ENCODE measurements at places on chromosomes 6 and 20.

GRCh38 chr6:40163924-40164323 is 229.7 kb upstream of the MOCS1 start:
- DNase-seq, result no peak

- DNase-seq, result peak; percentile 3
Measured at GRCh38 chr6:107275330-107275865, 160.1 kb upstream of the BEND3 start.

GRCh38 chr6:105695461-105695860 is 292.6 kb upstream of the PREP start:
- no peak for DNase-seq

DNA sequence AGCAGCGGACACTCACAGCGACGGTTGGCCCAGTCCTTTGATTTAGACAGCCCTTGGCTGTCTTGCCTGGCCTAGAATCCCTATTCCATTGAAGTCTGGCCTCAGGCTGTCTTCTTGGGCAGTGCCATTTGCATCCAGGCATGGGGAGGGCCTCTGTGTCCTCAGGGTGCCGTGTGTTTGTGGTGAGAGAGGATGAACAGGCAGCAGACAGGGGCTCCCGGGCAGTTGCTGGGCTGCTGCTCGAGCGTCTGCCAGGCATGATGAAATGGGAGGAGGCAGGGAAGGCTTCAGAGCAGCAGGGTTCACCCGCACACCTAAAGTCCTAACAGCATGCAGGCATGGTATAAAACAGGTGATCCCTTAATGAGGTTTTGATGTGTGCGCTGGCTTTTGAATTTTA is 126.9 kb downstream of the SOBP start:
- DNase-seq, result no peak

DNA sequence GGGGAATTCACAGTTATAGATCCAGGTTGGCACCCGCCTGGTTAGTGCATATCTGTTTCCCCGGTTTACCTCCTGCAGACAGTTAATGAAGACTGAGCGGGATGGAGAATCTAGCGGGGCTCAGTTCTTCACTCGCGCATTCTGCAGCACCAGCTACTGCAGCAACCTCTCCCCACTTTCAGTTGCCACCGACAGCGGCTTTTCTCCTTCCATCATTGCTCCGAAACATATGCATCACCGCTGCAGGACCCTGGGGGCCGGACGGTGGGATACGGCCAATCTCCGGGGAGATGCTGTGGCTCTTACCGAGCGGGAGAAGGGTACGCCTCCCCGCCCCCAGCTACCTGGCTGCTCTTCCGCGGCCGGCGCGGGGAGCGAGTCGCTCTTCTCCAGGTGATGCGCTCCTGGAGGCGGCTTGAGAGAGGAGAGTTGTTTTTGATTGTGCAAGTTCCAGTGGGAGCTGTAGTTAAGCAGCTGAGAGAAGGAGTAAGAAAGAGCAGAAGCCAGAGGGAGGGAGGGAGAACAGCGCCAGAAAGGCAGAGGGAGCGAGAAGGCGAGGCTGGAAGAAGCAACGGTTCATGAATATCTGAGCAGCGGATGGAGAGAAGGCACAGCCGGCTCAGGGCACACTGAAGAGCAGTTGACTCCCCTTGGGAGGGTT is at the start of gene SGK1:
Gene SGK1, minus strand, starts transcription at position 642 of the 661 bp plus-strand sequence. CDS start 652 bp downstream, outside the sequence.
- DNase-seq, result peak; percentile 48

GRCh38 chr6:105753620-105754211 is 332.4 kb upstream of the PRDM1 start:
- DNase-seq, result peak; percentile 74

DNA sequence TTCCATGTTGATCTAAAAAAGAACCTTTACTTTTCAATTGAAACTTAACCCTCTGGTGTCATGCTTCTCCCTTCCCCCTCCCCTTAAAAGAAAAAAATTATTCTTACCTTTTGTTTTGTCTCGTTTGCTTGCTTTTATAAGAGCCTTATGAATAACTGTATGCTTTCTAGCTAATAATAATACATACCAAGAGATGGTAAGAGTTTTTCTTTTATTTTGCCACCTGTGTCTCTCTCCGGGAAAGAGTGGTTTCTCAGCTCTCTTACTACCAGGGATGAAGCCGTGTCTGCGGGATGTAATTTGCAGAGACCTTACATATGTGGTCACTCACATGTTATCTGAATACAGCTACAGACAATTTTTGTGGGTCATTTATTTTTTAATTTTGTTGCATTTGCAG is 7.7 kb downstream of the STX16 start:
- no peak for DNase-seq

- DNase-seq, result no peak
Measured at GRCh38 chr20:2212456-2213015, 83.3 kb upstream of the TGM3 start.

DNA sequence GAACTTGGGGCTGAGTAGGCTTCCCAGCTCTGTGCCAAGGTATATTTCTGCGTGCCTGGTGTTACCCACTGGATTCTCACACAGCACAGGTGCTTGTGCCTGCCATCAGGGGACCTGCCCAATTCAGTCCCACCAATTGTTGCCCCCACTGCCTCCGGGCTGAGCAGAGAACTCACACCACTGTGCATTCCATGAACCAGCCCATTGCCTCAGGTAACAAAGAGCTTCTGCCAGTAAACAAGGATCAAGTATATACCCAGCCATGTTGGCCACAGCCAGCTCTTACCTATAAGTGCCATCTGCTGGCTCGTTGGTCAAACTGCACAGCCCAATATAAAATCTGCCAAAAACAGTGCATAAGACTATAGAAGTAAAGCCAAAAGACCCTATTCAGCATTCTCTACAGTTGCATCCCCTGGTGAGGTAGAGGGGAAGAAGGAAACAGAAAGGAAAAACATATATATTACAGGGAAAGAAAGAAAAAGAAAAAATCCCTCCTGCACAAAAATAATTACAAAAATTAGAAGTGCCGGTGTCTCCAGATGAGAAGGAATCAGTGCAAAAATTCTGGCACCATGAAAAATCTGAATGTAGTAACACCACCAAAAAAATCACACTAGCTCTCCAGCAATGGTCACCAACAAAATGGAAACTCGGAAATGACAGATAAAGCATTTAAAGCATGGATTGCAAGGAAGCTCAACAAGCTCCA is 241.4 kb downstream of the IBTK start:
- peak; percentile 60 for DNase-seq

DNA sequence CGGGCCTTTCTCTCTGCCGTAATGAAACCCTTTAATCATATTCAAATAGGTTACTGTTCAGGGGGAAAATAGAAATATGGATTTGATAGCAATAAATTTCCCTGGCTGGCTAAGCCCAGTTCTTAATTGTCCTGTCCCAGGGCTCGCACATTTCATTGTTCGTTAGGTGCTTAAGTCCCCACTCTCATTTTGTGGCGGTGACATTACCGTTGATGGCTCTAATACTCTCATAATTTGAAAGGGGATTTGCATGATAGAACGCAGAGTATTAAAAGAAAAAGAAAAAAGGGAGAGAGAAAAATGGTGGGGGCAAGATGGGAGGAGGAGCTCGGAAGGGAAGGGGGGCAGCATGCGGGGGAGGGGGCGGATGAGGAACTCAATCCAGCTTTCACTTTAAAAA is 79.1 kb upstream of the FOXP4 start:
- DNase-seq, result no peak

- no peak for DNase-seq
Measured at GRCh38 chr20:21391972-21392352, 5.4 kb downstream of the NKX2-4 start.

- peak; percentile 97 for DNase-seq
Measured at GRCh38 chr6:109793792-109794191, 102.7 kb downstream of the FIG4 start.

DNA sequence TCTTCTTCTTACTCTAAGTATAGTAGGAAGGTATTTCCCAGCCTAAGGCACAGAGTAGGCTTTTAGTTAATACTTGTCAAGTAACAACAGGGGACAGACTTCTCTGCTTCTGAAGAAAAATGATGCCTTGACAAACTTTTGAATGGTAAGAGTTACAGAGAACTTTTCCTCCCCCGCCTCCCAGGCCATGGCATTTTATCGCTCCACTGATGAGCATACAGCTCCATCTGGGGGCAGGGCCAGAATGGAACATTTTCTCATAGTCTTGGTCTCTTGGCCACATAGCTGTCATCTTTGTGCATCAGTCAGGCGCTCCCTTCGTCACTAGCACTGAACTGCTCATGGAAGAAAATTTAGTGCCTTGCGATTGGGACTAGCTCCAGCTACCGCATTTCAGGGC is 1066.8 kb upstream of the CITED2 start:
- peak; percentile 97 for DNase-seq

DNA sequence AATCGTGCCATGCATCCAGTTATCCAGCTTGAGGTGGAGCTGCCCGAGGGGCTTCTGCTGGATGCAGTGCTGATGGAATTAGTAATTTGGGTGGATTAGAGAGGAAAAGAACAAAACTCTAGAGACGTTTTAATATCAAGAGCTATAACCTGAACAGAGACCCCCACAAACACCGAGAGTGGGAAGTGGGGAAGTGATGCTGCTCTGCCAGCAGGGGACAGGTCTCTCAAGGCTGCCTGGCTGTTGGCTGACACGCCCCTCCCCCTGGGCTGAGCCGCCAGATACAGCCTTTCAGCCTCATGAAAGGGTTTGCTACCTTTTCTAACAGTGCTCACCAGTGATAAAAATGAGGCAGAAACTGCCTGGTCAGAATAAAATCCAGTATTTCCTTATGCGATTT is 9.6 kb downstream of the LEMD2 start:
- DNase-seq, result no peak

- DNase-seq, result no peak
Measured at GRCh38 chr20:31908424-31908823, 38.0 kb downstream of the TTLL9 start.

DNA sequence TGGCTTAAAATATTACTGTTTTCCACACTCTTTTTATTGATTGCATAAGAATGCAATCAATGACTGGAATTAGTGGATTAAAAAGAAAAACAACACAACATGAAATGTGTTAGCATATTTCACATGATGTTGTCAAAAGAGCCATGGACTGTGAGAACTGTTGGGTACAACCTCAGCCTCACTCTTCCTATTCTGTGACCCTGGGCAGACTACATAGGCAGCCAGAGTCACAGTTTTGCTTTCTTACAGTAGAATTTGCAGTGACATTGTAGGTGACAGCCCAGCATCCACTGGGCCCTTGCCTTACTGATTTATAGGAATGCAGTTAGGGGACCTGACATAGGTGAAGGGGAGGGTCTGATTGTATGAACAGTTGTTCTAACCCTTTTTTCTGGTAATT is 471.4 kb upstream of the SLC35B3 start:
- no peak for DNase-seq

DNA sequence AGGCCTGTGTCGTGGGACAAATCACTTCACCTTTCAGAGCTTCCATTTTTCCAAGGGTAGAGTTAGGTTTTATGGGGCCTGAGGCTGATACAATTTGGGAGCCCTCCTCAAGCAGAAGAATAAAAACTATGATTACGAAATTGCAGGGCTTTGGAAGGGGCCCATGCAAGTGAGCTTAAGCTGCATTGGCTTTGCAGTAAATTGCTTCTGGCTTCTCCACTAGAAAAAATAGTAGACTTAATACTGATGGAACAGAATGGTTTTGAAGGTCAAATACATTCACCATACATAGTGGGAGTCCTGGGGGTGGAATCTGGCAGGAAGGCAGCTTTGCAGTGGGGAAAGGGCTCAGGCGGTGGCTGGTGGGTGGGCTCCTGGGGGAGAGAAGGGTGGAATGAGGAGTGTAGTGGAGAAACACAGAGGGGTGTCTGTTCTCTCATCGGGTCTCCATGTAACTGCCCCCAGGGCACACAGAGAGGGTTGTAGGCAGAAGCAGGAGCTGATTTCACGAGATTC is 55.9 kb upstream of the RNF24 start:
- no peak for DNase-seq

GRCh38 chr6:106509420-106510089 is 119.7 kb downstream of the RTN4IP1 start:
- DNase-seq, result peak; percentile 75

DNA sequence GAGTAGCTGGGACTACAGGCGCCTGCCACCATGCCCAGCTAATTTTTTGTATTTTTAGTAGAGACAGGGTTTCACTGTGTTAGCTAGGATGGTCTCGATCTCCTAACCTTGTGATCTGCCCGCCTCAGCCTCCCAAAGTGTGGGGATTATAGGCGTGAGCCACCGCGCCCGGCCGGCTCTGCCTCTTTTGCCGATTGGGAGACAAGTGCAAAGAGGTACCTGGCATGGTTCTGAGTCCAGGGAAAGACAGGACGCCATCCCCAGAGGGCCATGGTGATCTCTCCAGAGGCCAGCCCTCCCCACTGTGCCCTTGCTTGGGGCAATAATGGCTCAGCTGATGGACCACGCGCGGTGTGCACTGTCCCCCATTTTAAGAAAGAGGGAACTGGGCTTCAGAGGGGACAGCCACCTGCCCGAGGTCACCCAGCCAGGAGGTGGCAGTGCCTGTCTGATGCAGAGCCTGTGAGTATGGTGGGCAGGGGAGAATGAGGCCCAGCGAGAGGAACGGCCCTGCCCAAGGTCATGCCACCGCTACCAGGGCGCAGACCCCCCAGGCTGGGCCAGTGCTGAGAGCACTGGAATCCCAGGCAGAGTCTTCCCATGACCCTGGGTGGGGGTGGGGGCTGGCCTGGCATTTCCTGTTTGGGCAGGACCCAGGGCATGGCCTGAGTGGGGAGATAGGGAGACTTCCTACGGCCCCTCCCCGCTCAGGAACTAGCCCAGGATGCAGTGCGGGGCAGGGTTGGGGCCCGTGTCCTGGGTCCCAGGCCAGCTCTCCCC is 61.0 kb downstream of the SNAI1 start:
- no peak for DNase-seq

DNA sequence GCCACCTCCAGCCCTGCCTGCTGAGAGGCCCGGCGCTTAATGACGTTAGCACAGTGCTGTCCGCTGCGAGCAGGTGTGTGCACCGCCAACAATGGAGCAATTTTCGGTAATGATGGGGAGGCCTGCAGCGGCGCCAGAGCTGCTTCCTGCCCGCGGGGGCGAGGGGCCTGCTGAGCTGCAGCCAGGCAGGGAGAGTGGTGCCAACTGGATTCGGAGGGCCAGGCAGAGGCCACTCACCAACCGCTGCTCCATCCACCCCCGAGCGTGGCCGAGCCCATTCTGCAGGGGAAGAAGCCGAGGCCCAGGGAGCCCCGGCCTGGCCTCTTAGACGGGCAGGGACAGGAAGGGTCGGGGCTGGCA is 9.6 kb downstream of the HRH3 start:
- no peak for DNase-seq

DNA sequence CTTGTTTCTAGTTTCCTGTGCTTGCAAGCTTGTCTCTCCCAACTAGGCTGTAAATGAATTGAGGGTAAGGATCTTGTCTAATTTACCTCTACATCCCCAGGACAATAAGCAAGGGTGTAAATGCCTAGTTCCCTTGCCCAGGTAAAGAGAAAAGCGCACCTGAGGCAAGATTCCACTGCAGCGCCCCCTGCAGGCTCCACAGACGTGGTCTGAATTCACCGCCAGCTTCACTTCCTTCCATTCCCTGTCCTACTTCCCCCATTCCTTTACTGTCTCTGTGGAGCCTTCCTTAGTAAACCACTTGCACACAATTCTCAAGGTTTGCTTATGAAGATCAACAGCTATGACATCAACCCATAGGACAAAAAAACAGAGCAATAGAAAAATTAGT is 42.3 kb downstream of the ANKEF1 start:
- no peak for DNase-seq

Measured in fibroblast of skin of right biceps (primary cell).